Stimulated activated CD8-positive, alpha-beta memory T cell treated with anti-CD3 and anti-CD28 coated beads, Interleukin-4, amount 100 ng/mL, for 1 hour (primary cell): ENCODE measurements at places on chromosomes 2 and 18.

- DNase-seq, result no peak
Measured at GRCh38 chr2:11862049-11862448, 115.6 kb downstream of the LPIN1 start.

DNA sequence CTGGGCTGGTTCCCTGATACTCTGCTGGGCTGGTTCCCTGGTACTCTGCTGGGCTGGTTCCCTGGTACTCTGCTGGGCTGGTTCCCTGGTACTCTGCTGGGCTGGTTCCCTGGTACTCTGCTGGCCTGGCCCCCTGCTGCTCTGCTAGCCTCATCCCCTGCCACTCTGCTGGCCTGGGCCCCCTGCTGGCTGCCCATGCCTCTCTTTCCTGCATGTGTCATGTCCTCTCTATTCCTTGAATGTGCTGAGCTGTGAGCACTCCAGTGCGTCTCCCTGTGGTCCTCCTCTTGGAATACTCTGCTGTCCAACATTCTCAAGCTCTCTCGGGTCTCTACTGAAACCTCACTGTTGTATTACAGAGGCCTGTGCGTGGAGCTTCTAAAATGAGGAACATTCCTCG lies 216.3 kb downstream of the RNF144A start:
- DNase-seq, result no peak

DNA sequence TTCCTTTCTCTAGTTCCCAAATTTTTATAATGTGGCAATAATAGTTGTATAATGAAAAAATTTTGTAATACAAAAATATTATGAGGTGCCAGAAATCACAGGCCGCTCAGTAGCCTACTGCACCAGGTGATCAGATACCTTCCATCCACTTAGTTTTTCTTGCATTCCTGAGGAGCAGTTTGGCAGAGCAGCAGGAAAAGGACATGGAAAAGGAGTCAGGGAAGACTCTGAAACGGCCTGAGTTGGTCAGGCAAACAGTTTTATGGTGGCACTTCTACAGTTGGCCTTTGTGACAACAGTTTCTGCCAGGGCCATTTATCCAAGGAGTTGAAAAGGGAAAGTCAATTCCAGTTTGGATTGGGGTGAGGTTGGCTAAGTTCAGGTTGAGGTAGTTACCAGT lies 165.4 kb upstream of the ALPP start:
- DNase-seq, result no peak

GRCh38 chr2:165675551-165675968 lies 118.5 kb downstream of the GALNT3 start:
- DNase-seq, result no peak

DNA sequence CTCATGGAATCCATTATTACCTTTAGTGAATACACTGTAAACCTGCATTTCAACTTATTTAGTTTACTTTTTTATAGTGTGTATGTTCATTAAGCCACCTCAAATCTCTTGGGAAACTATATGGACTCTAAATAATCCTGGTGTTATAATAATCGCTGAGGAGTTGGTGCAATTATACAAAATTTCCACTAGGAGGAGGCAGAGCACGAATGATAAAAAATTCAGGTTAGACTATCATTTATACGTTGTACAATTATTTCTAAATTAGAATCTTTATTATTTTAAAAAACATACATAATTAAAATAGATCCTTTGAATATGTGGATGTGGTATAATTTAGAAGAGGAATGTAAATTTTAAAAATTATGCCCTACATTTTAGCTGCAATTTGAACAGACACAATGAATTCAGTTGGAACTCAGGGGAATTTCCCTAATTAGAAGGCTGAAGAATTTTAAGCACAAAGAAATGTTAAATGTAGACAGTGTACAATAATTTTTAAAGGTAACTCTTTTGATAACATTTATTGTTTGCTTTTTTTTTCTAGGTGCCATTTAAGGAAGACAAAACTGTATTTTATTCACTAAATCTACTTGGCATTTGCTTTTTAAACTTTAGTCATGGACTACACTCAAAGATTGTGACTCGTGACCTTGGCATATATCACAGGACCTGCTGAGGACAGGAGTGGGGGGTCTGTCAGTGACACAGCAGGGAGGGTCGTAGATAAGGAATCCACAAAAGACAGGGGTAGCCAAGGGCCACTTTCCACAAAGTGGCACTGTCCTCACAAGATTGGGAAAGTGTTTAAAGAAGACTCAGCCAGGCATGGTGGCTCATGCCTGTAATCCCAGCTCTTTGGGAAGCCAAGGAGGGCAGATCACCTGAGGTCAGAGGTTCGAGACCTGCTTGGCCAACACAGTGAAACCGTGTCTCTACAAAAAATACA lies 45.5 kb downstream of the RAB12 start:
- no peak for DNase-seq

DNA sequence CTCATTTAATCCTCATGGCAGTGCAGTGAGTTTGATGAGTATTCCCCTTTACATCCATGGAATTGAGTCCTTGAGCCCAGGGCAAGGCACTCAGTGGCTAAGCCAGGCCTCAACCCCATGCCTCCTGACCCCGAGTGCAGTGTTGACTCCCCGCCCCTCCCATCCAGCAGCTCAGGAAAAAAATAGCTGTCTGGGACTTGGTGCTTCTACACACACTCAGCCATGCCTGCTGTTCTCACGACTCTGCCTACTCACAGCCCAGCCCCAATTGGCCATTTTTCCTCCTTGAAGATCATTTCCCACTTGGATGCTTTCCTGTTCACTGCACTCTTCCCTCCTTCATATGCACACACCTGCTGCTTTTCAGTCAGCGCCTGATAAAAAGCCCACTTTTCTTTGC lies 8.8 kb downstream of the FOSL2 start:
- DNase-seq, result no peak
